ENCODE measurements at places on chromosomes 4 and X.

- DNase-seq, result no peak
These were observed 113.0 kb downstream of the IQCM start for GRCh38 chr4:149702414-149703293.

DNA sequence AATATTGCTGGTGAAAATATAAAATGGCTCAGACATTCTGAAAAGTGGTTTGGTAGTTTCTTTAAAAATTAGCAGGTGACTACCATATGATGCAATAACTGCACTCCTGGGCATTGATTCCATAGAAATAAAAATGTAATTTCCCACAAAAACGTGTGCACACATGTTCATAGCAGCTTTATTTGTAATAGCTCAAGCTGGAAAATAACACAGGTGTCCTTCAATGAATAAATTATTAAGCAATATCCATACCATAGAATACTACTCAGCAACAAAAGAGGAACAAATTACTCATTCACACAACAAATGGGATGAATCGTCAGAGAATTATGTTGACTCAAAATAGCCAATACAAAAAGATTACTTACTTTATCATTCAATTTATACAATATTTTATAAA lies 893.7 kb upstream of the SLIT2 start:
- no peak for DNase-seq

- DNase-seq, result no peak
These were observed 230.8 kb upstream of the TET2 start for GRCh38 chr4:104915864-104916263.

GRCh38 chr4:121783210-121783609 lies 17.9 kb upstream of the EXOSC9 start:
- peak; percentile 30 for DNase-seq

Data from inflammatory macrophage treated with lipopolysaccharide for 1 hour (primary cell).